ENCODE measurements at places on chromosomes 16 and 17.
A peak's percentile ranks its signal among the peaks of the same experiment; 100 is the strongest.

DNA sequence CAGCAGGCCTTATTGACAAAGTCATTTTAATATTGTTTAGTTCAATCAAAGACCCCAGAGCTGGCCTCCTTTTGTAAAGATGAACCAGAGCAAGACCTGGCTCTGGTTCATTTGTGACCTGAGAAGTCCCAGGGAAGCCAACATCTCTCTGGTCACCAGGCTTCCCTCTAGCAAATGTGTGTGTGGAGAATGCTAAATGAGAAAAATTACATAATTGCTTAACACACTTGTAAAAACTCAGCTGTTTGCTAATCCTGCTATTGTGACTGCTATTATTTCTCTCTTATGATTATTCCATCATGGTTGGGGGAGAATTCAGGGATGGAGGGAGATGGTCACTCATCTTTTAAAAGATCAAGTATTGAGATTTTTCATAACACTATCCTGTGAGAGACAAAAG is 94.3 kb upstream of the CLEC3A start:
- DNase-seq: no peak

- DNase-seq: no peak
Observed at GRCh38 chr16:52696126-52696525, 149.2 kb upstream of the TOX3 start.

GRCh38 chr17:33550261-33550660 is 257.2 kb upstream of the ASIC2 start:
- no peak for DNase-seq

GRCh38 chr17:609232-609810 is 105.3 kb downstream of the VPS53 start:
- no peak for DNase-seq

GRCh38 chr16:106623-107324 is 28.7 kb downstream of the MPG start:
- peak; percentile 32 for DNase-seq

DNA sequence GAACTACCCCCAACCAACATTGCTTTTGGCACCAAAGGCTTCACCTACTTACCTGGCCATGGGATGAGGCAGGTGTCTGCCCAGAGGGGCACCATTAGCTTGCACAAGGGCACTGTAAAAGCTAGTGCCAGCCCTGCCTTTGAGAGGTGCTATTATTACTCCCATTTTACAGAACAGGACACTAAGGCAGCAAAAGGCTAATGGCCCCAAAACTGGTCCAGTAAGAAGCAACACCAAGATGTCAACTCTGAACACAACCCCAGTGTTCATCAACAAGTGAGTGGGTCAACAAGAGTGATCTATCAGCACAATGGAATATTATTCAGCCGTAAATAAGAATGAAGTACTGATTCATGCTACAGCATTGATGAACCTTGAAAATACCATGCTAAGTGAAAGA is 7.7 kb upstream of the USP7 start:
- no peak for DNase-seq

DNA sequence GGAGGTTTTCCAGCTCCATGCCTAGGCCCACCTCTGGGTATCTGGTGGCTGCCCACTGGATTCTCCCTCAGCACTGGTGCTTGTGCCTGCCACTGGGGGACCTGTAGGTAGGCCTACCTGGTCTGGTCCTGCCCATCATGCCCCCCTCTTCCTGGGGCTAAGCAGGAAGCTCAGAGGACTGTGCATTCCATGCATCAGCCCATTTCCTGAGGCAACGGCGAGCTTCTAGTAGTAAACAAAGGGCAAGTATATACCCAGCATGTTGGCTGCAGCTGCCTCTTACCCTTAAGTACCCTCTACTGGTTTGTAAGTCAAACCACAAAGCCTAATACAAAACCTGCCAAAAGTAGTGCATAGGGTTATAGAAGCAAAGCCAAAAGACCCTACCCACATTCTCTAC is 37.5 kb downstream of the SDR42E1 start:
- DNase-seq: peak; percentile 8

DNA sequence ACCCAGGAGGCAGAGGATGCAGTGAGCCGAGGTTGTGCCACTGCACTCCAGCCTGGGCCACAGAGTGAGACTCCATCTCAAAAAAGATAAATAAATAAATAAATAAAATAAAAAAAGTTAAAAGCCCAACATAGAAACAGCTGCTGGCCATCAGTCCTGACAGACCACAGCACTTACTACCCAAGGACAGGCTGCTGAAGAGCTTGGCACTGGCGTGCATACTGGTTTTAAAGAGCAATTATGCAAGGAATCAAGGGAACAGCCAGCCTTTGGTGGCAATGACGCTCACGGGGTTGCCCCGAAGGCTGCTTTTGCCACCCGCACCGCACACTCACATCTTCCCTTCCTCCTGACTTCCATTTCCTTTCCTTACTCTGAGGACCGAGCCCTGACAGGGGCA is 4.2 kb downstream of the PLD6 start:
- no peak for DNase-seq

- DNase-seq: no peak
Observed at GRCh38 chr16:48907906-48908634, 298.1 kb upstream of the N4BP1 start.

DNA sequence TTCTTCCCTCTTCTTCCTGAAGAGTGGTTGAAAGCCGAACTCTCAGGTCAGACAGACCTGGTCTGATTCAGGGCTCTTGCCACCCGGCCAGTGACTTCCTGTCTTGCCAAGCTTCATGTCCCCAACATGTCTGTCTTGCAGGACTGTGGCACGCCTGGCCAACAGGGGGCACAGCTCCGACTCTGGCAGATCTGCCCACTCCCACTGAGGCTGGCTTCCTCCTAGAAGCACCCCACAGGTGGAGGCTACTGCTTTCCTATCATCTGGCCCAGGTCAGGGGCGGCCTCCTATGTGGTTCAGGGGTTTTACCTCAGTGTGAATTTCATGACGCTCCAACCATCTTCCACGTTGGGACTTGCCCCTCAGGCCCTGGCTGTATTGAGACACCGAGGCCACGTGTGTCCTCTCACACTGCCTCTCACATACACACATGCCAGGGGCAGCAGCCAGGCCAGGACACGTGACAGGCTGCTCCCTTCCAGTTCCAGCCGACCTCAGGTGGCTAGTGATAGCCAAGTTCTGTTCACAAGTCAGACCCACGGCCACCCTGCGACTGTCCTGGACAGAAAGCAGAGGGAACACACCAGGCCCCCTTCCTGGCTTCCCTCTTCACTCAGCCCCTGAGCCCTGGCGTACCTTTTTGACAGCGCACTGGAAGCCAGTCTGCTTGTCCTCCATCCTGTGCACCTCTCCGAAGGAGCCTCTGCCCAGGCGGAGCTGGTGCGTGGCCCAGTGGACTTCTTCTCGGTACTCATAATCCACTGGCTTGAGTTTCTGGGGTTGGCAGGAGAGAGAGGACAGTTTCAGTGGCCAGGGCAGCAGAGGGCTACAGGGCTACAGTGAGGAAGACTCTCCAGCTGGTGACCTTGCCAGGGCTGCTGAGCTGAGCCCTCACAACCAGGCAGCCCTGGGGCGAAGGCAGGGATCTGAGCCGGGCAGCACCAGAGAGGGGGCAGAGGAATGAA is 22.6 kb upstream of the SPATA32 start:
- DNase-seq: no peak

- DNase-seq: no peak
Observed at GRCh38 chr17:63819585-63820537, 7.4 kb upstream of the PSMC5 start.

Measured in NCI-H2029 (cell line).